ENCODE measurements at places on chromosomes 1 and 21.

DNA sequence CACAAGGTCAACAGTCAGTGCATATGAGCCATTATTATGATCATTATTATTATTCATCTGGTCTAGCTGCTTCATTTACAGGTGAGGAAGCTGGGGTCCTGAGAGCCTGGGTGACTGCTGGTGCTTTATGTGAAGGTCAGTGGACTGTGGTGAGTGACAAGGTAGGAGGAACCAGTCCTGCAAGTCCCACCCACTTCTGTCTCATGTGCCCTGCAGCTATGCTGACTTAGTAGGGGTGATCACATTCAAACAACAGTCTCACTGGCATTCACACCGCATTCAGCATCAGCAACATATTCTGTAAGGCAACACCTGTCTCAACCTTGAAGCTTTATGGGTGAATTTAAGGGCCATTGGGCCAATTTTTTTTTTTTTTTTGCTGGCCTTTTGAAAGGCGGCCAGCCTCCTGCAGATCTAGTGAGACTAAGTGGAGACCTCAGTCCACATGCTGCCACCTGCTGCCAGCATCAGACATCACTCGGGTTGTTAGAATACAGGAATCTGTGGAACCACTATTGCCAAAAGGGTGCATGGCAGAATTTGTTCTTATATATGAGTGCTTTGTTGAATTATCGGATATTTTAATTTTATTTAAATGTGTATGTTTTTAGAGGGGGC lies 59.9 kb upstream of the CACNA1E start:
- DNase-seq = peak; percentile 51

- peak; percentile 91 for DNase-seq
These were observed 3.0 kb downstream of the ITLN2 start for GRCh38 chr1:160951443-160952128.

DNA sequence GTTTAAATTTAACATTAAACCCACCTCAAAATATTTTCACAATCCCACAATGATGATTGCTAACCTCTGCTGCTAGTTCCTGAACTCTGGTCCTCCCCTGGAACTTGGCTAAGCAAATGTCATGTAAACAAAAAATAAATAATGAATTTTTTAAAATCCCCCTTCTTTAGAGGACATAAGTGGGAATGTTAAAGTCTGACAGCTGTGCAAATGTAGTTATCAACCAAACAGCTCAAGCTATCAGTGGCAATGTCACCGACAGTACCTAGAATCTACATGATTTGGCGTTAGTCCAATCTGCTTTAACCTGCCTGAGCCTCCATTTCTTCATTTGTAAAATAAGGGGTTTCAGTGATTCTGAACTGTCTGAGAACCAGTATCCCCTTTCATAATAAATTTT lies 67.7 kb downstream of the GDAP2 start:
- no peak for DNase-seq

DNA sequence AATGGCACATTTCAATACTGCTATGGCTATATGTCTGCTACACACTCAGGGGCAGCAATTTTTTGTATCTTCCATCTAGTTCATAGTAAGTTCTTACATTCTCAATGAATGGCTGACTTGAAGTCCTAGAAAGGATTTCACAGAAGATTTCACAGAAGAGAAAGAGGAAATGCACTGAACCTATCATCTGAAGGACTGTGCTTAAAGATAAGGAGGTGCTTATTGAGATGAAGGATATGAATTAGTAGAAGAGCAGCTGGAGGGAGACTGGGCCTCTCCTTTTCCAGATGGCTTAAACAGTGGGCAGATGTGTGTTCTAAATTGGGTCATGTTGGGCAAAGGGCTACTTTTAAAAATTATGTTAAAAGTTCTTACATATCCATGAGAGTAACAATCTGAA lies 14.6 kb downstream of the ADAR start:
- DNase-seq = no peak

- DNase-seq = no peak
These were observed 130.2 kb downstream of the DUSP10 start for GRCh38 chr1:221611656-221612046.

- no peak for DNase-seq
These were observed 64.1 kb upstream of the SCAF4 start for GRCh38 chr21:31795992-31796391.

DNA sequence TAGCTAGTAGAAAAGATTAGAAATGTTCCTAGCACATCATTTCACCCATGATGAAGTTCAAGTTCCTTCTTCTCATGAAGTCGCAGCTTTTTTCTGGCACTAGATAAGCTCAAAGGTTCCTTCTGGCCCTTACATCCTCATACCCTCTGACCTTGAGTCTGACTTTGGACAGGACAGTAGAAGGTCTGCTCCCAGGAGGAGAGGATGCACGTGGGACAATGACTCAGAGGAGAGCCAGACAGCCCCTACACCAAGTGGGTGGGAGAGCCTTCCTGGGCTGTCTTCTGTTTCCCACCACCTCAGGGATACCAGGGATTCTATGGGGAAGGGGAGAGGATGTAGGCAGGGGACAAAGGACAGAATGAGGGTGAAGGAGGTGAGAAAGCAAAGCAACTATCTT lies 86.0 kb downstream of the HHIPL2 start:
- DNase-seq = no peak

- DNase-seq = peak; percentile 6
These were observed 1.3 kb downstream of the MTFR1L start for GRCh38 chr1:25821112-25821476.

DNA sequence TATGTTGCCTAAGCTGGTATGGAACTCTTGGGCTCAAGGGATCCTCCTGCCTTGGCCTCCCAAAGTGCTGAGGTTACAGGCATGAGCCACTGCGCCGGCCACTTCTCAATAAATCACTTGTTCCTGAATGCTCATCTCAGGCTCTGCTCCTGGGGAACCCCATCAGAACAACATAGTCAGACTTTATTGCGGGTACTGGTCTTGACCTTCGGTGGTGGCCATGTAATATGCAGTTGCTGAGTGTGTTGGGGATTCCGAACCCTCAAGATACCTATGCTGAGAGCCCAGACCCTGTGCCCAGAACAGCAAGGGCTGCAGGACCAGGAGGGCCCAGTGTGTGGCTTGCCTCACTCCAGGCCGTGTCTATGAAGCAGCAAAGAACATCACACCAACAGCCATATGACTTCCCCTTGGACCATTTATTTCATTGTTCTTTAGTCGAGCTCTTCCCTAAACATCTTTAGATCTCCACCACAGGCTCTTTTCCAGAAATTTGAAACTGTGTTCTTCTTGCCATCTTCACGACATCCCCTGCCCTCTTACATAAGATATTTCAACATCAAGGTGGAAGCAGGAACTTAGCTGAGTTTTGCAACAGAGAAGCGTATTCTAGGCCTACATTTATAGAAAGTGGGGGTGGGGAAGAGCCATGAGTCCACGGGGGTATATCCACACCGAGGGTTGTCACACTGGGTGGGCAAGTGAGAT lies 12.7 kb upstream of the SDHB start:
- DNase-seq = no peak

GRCh38 chr1:52571783-52572182 lies 18.9 kb upstream of the TUT4 start:
- DNase-seq = peak; percentile 22

- DNase-seq = no peak
These were observed 99.4 kb upstream of the S1PR1 start for GRCh38 chr1:101137144-101138126.

- DNase-seq = no peak
These were observed 630.0 kb downstream of the LMO4 start for GRCh38 chr1:87958716-87959115.

GRCh38 chr1:53336146-53336545 lies 8.3 kb upstream of the LRP8 start:
- DNase-seq = no peak

- DNase-seq = peak; percentile 20
These were observed 239.9 kb upstream of the IRF2BP2 start for GRCh38 chr1:234849832-234850231.

- peak; percentile 71 for DNase-seq
These were observed at the start of gene NAXE for GRCh38 chr1:156591432-156592157. Gene NAXE (plus strand): TSS chr1:156591776. CDS start chr1:156591805, 29 bp downstream.

DNA sequence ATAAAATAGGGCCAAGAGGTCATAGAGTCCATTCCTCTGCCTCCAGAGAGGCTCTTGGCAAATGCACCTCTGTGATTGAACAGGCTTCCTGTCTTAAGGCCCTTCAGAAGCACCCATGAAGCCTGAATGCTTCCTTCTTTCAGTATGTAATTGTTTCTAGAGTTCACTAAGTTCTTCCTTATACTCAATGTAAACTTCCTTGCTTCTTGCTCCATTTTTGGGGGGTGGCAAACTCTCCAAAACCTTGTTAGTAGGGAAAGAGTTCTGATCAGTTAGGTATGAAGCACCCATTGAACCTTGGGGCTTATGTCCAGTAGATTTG lies 102.3 kb upstream of the LPGAT1 start:
- no peak for DNase-seq

DNA sequence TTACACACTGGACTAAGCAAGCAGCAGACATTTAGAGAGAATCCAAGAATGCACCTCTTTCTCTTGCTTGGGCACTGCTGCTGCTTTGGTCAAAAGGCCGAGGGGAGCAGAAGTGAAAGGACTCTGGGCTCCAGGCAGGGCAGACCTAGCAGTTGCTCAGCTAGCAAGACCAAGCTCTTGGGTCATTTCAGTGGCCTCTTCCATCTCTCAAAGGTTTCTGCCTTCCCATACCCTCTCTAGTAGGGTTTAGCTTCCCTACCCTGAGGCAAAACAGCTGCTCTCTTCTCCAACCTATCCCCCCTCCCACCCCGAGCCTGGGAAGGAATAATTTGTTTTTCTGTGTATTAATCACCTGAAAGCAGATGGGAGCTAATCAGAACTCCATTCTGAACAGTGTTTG lies 25.8 kb downstream of the TFAP2E start:
- no peak for DNase-seq

- no peak for DNase-seq
These were observed 34.8 kb downstream of the KIAA1614 start for GRCh38 chr1:180947499-180947885.

- DNase-seq = no peak
These were observed 34.7 kb upstream of the COL6A2 start for GRCh38 chr21:46063227-46063626.

Data from PC-3 (cell line).